Endodermal cell (in vitro differentiated cells): ENCODE measurements at places on chromosomes 5 and 9.

DNA sequence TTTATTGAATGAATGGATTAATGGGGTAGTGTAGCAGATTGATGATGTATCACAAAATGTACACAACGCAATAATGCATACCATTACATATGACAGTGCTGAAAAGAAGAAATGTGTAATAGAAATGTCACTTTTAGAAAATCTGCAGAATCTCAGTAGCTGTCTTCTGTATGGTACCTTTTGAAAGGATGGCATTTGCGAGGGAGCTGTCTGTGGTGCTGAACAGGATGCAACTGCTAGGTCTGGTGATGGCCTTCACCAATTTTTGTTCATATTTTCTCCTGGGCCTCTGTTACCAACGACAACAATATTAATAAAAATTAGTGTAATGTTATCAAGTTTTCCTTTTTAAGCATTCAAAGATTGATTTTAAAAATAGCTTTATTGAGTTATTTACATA lies 36.2 kb upstream of the OTULIN start:
- no peaks in the 10 kb centered on the region for H3K27me3 ChIP-seq
- H3K4me3 ChIP-seq: no peak overlapping the region
- no peaks in the 10 kb centered on the region for H3K36me3 ChIP-seq

DNA sequence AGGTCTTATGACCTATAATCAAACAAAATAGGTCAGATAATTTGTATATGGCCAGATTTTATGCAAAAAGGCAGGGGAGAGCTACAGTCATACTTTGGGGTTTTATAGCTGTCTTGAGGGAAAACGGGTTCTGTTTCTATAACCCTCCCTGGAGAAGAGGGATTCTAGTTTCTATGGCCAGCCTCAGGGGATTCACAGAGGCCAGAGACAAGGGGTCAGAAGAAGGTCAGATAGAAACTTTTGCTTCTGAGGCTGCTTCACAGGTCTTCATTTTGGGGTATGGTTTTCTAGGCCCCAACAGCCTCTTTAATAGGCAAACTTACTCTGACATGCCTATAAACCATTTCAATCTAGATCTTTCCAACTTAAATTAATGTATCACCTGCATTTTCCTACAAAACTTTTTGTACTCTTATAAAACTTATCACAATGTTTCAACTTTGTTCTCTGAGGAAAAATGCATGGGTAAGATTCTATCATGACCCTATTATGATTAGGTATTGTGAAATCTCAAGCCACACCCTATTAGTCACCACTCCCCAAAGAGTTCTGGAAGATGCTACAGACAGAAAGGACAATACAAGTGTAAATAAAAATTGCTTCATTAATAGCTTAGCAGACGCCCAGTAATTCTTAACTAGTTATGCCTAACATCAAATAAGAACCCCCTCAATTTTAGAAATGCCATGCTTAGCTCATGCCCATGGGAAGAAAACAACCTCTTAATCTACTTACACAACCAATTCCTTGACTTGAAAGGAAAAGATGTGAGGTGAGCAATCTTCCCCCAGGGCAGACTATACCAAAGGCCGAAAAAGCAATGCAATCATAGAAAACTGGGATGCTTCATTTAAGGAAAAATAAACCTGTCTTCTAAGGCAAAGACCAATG lies 396.6 kb downstream of the TLR4 start:
- H3K36me3 ChIP-seq: no peaks in the 10 kb centered on the region
- no peak overlapping the region for H3K4me3 ChIP-seq
- no peaks in the 10 kb centered on the region for H3K4me1 ChIP-seq
- H3K27ac ChIP-seq: no peak overlapping the region
- H3K27me3 ChIP-seq: no peaks in the 10 kb centered on the region

- H3K4me1 ChIP-seq: no peaks in the 10 kb centered on the region
- H3K36me3 ChIP-seq: no peaks in the 10 kb centered on the region
- H3K4me3 ChIP-seq: no peak overlapping the region
- no peaks in the 10 kb centered on the region for H3K27me3 ChIP-seq
- DNase-seq: no peak
Observed at GRCh38 chr5:1943481-1943880, 60.8 kb upstream of the IRX4 start.

DNA sequence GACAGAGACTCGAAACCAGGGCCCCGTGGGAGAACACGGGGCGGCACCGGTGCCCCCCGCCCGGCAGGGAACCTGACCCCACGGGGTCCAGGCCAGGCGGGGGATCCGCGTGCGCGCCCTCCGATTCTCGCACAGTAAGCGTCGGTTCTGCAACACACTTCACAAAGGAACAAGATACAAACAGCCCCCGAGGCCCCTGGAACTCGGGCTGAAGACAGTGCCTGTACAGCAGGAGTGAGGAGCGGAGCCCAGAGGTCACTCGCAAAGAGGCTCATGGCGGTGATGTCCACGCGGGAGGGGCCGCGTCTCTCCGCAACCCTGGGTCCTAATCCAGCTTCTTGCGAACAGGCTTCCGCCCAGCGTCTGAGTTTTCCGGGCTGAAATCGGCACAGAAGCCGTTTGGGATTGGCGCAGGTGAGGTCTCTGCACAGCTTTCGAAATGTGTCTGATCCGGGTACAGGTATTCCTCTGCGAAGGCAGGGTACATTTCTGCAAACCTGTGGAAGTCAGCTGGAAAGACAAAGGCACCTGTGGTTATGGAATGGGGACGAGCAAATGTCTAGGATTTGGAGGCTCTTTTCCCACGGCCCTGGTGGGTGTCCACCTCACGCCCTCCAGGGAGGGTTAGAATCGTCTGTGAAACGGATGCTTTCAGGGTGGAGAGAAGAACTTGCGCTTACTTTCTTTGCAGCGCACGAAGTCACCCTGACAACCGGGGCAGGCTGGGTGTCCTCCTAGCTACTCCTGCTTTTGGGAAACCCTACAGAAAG lies 18.3 kb upstream of the SLC6A3 start:
- no peaks in the 10 kb centered on the region for H3K4me1 ChIP-seq
- peaks cover 47% of the 10 kb centered on the region for H3K36me3 ChIP-seq
- H3K27ac ChIP-seq: no peak overlapping the region

DNA sequence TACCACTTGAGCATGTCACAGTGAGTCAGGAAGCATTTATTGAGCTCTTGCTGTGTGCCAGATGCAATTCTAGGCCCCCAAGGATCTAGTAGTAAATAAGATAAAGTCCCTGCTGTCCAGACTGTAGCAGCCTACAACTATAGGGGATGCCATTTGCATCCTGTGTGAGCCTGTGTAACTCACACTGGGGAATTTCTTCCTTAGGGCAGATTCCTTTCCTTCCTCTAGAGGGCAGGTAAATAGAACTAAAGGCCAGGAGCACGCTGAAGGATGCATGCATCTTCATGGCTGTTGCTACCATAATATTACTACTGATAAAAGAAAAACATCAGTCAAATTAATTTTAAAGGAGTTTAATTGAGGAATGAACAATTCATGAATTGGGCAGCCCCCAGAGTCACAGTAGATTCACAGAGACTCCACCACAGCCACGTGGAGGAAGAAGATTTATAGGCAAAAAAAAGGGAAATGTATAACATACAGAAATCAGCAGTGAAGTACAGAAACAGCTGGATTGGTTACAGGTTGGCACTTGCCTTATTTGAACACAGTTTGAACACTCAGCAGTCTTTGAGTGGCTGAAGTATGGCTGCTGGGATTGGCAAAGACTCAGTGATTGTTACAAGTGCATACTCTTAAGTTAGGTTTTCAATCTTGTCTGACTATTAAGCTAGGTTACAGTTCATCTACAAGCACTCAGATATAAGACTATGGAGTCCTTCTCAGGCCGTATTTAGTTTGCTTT lies 98.9 kb downstream of the ACTL7B start:
- H3K4me3 ChIP-seq: no peak overlapping the region
- H3K27me3 ChIP-seq: peaks cover 10% of the 10 kb centered on the region
- DNase-seq: peak; percentile 59

GRCh38 chr5:82813861-82814260 lies 263.3 kb downstream of the TMEM167A start:
- no peak overlapping the region for H3K27ac ChIP-seq
- H3K4me3 ChIP-seq: no peak overlapping the region
- H3K27me3 ChIP-seq: no peaks in the 10 kb centered on the region
- H3K36me3 ChIP-seq: no peaks in the 10 kb centered on the region

- no peak overlapping the region for H3K4me3 ChIP-seq
- H3K27ac ChIP-seq: no peak overlapping the region
- DNase-seq: no peak
- H3K4me1 ChIP-seq: peaks cover 9% of the 10 kb centered on the region
Observed at GRCh38 chr9:5834214-5834613, 1.3 kb upstream of the ERMP1 start.

- no peak overlapping the region for H3K27ac ChIP-seq
- no peak overlapping the region for H3K4me3 ChIP-seq
- H3K27me3 ChIP-seq: no peaks in the 10 kb centered on the region
- no peak for DNase-seq
Observed at GRCh38 chr5:135706893-135707292, 127.6 kb upstream of the SLC25A48 start.

GRCh38 chr5:149731332-149731616 lies 1.2 kb downstream of the PPARGC1B start:
- H3K4me1 ChIP-seq: no peaks in the 10 kb centered on the region
- no peak for DNase-seq
- H3K4me3 ChIP-seq: peak overlapping the region; percentile 85
- no peak overlapping the region for H3K27ac ChIP-seq
- H3K36me3 ChIP-seq: no peaks in the 10 kb centered on the region

DNA sequence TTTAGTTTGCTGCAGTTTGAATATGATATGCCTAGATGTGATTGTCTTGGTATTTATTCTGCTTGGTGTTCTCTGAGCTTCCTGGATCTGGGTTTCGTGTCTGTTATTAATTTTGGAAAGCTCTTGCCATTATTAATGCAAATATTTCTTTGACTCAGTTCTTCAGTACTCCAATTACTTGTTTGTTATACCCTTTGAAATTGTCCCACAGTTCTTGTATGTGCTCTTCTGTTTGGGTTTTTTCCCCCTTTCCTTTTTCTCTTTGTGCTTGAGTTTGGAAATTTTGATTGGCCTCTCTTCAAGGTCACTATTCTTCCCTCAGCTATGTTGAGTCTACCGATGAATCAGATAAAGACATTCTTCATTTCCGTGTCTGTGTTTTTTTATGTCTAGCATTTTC lies 96.6 kb upstream of the CKMT2 start:
- H3K36me3 ChIP-seq: no peaks in the 10 kb centered on the region
- H3K27me3 ChIP-seq: no peaks in the 10 kb centered on the region
- H3K4me1 ChIP-seq: peaks cover 21% of the 10 kb centered on the region
- DNase-seq: no peak
- H3K27ac ChIP-seq: no peak overlapping the region

DNA sequence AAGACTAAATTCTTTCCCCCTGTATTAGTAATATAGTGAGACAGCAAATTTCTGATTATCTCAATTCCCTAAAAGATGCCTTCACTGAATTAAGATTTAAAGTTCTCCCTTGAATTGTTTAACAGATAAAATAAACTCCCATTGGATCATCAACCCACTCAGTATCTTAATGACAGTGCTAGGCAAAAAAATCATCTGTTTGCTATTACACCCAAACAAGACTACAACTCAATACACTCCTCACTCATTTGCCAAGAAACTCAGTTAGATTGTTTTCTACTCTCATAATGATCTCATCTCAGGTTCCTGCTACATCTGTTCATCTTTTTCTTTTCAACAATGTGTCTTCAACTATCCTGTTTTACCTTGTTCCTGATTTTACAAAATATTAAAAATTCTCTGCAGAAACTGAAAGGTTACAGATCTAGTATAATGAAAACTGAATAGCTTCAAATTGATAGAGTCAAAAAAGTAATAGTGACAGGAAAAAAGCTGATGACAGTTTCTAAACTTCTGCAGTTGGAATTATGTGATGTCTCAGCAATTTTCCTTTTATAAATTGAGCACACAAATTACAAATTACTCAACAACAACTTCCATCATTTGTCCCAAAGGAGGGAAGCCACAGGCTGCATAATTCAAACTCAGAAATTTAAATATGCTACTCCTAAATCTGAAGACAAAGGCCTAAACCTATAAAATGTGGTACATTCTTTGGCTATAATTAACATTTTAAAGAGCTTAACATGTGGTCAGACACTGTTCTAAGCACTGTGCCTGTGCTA lies 39.4 kb downstream of the HOMER1 start:
- DNase-seq: no peak
- no peak overlapping the region for H3K4me3 ChIP-seq
- no peaks in the 10 kb centered on the region for H3K27me3 ChIP-seq
- H3K27ac ChIP-seq: no peak overlapping the region
